ENCODE measurements at places on chromosomes 5 and 9. TPM values are rescaled to one million over a fixed set of nuclear protein-coding genes. Genes with fewer than 3 reads are reported as not detected.

DNA sequence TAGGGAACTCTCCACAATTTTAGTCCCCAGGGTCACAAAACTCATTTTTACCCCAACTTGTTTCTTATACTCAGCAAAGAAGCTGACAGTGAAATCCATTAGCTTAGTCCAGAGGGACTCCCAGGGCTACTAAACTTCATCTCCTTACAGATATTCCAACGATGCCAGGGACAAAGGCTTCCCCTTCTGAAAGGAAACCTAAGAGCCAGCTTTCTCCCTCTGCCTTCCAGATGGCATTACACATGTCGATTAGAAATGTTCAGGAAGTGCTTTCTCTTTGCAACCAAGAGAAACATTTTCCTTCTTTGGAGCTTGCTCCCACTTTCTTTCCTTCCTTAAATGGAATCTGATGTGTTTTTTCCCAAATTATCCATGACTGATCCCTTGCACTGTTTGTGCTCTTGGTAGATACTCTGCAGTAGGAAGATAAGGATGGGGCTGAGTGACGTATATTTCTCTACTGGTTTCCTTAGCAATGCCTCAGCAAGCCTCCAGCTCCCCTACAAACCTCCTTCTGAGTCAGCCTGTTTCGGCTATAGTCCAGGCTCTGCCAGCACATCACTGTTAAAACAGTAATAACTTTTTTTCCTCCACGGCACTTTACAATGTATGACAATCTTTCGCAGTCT, 43.0 kb upstream of the HTR4 start:
- no peak for DNase-seq

DNA sequence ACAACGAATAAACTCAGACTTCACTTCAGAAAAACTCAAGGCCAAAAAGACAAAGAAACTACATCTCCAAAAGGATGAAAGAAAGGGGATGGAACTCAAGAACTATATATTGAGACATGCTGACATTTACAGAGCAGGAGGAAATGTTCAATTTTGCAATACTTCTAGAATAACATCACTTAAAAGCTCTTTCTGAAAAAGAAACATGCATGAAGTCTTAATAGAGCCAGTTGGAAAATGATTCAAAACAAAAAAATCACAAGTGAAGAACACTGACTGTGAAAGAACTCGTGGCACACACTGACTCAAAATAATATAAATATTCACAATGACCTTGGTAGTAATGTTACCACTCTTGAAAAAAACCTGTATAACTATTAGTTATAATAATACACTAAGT, 267.8 kb upstream of the NREP start:
- no peak for DNase-seq

The PAPPA gene
- 4.1 TPM for polyA plus RNA-seq

The C9orf72 gene
- 19.8 TPM for polyA plus RNA-seq
